ENCODE measurements at places on chromosomes 6 and 20.

GRCh38 chr6:169959136-169960002, 207.9 kb downstream of the ERMARD start:
- DNase-seq, result no peak

DNA sequence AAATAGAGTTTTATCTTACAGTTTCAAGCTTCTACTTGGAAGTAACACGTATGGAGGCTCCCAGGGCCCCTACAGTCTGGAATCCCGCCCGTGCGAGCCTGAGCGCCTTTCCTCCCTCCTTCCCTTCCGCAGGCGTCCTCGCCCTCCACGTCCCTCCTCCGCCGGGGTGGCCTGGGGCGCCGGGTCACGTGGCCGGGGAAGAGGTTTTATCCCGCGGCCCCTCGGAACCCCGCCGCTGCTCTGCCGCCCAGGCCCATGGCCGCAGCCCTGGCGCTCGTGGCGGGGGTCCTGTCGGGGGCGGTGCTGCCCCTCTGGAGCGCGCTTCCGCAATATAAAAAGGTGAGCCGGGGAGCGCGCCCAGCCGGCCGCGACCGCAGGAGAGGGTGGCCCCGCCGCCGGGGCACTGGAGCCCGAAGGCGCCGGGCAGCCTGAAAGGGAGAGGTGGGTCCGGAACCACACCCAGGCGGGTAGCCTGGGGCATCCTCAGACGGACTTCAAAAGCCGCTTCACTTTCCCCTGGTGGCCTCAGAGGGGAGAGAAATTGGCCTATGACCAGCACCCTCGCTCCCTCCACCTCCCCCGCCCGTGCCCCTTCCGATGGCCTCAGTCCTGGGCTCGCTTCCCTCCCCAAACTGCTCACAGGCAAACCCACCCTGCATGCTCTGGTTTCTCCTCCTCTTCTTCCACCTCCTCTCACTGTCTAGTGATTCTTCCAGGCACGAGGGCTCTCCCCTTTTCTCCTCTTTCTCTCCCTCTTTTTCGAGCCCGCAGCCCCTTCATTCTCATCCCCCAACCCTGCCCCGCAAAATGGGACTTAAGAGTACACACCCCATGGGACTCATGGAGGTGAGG, at the start of gene CLPSL2:
CLPSL2 (plus strand) TSS at position 235 of the 852 bp plus-strand sequence; CDS start at position 256, 21 bp downstream.
- no peak for DNase-seq

DNA sequence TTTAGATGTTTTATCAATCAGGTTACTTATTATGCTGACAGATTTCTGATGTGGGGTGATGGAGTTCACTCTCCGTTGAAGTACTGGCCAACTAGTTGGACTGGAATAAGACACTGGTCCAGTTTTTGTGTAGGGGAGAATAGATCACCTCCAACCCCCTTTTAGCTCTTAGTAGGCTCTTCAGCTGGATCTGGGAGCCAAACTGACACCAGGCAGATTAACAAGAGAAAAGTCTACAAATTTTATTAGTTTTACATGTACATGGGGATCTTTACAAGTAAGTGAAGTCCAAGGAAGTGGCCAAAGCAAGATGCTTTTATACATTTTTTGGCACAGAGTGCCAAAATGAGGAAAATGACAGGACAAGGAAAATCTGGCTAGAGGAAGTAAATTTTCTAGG, 107.1 kb downstream of the UBE3D start:
- DNase-seq, result no peak

GRCh38 chr6:133301835-133302234, 60.7 kb downstream of the EYA4 start:
- no peak for DNase-seq

DNA sequence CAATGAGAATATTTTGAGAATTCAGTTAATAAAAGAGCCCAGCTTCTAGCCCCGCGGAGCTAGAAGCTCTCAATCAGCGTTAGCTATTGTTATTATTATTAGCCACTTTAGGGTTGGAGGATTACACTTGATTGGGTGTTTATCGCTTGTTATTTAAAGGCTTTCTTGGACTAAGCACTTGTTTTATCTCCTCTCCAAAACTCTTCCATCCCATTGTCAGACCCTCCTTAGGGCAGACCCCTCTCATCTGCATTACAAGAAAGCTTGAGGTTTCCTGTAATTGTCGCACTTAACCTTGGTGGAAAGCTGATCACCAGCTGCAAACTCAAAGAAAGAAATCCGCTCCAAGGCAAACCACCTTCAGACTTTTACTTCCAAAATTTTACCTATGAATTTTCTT, 4.8 kb downstream of the DPPA5 start:
- DNase-seq, result no peak

DNA sequence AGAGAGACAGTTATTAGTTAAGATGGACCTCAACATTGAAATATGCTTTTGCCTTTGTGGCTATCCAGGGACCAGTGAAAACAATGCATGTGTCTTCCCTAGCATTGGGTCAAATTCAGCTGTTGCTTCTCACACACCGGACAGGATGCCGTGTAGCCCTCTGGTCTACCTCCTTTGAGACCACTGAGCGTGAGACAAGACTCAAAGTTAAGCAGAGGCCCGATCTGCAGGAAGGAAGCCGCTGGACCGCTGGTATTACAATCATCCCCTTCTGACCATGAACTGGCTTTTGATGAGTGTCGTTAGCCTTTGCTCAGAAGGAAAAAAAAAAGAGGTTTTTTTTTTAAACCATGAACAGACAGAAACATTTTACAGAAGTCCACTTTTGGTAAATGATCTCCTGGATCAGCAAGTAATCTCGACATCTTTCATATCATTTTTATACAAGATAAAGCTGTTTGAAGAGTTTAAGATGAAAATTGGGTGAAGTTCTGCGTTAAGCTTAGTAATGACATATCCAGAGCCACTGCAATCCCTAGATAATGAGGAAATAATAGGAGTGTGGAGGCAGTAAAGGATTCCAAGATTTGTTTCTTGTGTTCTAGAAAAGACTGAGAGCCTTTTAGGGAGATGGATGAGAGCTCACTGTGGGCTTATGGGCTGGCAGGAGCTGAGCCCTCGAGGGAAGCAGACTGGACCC, 622.8 kb downstream of the QKI start:
- no peak for DNase-seq

GRCh38 chr20:12090920-12091319, 173.2 kb downstream of the BTBD3 start:
- DNase-seq, result no peak

GRCh38 chr6:134609716-134610261, 291.9 kb upstream of the SGK1 start:
- no peak for DNase-seq

Measured in AG09309 (cell line).